ENCODE measurements at places on chromosomes 4 and X.

DNA sequence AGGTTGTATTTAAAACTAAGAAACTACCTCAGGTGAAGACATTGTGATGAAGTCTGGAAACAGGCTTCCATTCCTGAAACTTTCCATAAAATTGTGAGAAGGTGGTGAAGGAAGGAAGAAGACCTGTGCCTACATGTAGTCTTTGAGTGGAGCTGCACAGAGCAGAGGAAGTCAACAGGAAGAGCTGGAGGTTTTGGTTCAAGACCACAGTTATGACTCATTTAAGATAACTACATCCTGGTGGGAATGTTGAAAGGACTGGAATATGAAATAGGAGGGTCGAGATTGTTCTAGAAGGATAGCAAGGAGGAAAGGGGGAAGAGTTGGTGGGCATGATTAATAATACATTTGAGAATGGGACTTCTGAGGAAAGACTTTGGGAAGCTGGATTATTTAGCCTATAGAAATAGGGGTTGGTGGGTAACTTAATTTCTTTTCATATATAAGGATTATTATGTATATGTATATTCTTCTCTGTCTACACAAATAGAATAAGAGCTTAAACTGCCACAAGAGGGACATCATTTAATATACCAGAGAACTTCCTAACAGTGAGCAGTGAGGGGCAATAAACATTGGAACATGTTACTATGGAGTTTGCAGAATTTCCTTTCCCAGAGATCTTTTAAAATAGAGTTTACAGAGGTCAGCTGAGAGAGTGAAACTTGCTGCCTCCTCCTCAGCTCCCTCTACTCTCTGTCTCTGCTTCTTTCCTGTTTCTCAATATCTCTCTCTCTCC is 23.5 kb downstream of the AWAT2 start:
- DNase-seq: no peak

- DNase-seq: no peak
Measured at GRCh38 chr4:168708108-168708507, 211.3 kb downstream of the PALLD start.

DNA sequence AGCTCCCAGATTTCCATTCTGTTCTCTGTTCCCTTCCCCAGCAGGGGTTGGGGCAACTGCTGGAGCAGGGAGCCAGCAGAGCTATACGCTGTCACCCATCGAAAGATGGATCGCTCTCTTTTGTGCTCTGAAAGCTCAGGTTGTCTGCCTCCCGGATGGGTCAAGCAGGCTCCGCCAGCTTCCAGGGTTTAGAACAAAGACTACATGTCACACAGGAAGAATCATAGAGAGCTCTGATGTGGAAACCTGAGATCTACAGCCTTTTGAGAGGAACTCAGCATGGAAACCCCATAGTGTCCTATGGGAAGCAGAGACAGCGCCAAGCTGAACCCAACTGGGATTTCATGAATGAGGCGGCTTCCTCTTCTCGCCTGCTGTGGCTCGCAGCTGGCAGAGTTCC is 205.4 kb downstream of the HS3ST1 start:
- DNase-seq: no peak

DNA sequence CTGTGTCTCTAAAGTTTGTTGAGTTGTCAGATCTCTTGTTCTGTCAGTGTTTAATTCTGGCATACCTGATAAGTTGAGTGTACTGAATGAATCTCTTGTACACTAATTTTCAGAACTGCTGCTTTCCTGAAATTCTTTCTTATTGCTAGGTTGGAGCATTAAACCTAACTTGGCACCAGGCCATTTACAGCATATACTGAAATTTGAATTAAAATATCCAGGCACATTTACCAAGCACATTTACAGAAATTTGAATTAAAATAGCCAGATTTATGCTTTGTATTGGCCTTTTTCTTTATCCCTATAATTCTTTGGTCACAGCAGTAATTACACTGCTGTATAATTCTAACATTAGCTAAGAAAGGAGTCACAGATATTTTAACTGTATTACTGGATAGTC is 8.9 kb downstream of the TMEM33 start:
- DNase-seq: no peak

DNA sequence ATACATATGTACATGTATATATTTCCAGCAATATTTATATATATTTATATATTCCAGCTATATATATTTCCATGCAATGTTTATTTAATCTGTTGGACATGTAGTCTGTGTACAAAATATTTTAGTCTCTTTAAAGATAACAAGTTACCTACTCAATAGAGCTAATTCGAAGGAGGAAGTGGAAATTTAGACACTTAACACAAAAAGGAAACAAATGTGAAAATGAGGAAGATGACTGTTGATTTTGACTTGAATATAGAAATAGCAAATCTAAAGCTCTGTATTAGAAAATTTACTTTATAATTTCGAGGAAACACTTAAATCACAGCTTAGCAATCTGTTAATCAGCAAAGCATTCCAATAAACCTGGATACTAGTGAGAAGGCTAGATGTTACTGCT is 1064.4 kb downstream of the PCDH7 start:
- DNase-seq: no peak

- no peak for DNase-seq
Measured at GRCh38 chr4:48772556-48772955, 7.5 kb downstream of the FRYL start.

DNA sequence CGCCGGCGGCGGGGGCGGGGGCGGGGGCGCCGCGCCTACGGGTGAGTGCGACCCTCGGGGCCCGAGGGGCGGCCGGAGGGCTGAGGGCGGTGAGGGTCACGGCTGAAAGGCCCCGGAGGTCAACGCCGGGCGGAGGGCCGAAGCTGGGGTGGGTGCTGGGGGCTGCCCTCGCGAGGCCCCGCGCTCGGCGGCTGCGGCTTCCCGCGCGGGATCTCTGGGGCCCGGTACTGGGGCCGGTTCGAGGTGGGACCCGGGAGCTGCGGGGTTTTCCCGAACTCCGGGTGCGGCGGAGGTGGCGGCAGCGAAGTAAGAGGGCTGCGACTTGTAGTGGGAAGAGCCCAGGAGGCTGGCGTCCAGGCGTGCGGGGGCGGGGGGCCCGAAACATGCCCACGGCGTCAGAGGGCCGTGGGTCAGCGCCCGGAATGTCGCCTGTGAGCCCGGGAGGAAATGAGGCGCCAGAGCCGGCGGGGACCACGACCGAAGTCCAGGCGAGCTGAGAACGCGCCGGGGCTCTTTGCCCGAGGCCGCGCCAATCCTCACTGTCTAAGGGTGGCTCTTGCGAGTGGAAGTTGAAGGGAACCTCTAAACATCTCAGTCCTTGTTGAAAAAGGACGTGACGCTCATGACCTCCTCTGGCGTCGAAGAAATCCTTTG is 407 bp downstream of the IL13RA1 start:
- DNase-seq: no peak

GRCh38 chr4:15182600-15183220 is 180.4 kb downstream of the CPEB2 start:
- no peak for DNase-seq

DNA sequence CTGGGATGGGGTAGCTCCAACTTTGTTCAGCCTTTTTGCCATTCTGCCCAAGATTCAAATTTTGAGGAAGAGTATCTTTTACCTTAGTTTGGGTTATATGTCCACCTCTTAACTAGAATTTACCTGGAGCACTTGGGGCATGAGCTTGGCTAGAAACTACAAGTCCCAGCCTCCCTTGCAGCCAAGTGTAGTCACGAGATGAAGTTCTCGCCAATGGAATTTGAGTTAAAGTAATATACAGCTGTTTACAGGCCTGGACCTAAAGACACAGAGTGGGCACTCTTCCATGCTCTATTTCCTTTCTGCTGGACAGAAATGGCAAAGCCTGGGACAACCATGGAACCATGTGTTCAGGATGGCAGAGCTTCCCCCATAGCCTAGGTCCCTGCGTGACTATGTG is 233.6 kb upstream of the GATB start:
- no peak for DNase-seq

GRCh38 chrX:154354013-154354412 is 20.4 kb downstream of the FLNA start:
- DNase-seq: no peak

DNA sequence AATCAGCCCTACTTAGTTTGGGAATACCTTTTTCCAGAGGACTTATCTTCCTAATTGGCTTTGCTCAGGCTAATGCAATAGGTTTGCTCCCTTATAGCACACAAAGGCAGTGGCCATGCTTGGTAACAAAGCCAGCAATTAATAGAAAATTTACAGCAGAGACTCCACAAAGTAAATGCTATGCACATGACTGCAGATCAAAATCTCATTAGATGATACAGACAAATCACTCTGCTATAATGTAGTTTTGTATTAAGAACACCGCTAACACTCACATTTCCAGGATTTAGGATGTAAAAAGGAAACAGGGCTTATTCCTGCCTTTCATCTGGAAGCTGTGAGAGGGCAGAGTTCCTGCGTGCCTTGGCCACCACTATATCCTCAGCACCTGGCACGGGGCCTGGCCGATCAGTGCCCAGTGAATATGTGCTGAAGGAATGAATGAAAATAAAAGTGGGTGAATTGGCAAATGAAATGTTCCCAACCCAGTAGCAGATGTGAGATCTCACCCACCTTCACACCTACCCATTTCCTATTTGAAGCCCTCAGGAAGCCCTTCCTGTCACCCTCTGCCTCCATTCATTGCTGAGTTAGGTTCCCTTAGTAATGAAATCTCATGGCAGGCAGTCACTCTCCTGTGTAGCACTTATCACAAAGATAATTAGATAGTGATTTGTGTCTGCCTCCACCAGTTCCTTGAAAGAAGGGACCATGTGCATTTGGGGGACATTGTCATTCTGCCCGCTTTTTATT is 5.1 kb downstream of the SEPTIN6 start:
- no peak for DNase-seq

GRCh38 chr4:14807856-14808255 is 194.4 kb upstream of the CPEB2 start:
- no peak for DNase-seq

DNA sequence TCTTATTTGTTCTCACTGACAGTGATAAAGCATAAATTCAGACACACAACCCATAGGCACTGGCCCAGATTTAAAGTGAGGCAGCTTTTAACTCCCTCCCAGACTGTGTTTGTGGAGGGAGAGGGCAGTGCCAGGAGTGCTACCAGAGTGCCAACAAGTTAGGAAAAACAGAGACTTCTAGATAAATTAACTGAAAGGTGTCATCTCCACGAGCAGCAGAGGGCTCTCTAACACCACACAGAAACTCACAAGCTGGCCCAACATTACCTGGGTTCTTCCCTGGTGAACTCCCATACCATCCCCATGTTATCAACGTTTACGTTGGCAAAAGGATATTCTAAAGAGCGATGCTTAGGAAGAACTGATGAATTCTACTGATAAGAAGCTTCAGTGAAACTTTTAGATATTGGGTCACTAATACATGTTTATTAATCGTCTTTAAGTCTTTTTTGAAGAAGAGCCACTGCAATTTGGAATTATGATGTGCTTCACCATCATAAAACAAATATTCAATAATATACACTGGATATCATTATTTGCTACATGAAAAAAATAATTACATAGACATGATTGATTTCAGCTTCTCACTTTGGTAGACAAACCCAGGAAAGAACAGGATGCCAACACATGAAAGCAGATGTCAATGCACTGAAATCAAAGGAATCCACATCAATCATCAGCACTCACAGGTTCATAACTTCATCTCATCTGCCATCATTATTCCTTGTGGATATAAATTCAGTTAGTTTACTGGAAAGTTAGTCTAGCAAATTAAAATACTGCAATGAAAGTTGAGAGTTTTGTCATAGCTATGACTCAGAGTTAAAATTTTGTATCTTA is 121.2 kb upstream of the NAP1L5 start:
- DNase-seq: no peak

- DNase-seq: no peak
Measured at GRCh38 chr4:65651031-65651430, 19.3 kb downstream of the EPHA5 start.

DNA sequence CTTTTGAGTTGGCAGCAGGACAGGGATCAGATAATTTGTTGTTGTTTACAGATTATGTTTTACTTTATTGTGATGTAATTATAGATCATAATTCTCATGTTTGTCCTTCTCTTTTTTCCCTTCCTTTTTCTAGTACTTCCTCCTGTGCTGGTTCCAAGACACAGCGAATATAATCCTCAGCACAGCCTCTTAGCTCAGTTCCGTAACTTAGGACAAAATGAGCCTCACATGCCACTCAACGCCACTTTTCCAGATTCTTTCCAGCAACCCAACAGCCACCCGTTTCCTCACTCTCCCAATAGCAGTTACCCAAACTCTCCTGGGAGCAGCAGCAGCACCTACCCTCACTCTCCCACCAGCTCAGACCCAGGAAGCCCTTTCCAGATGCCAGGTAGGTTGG is 58.0 kb downstream of the SMAD1 start:
- DNase-seq: no peak

- DNase-seq: no peak
Measured at GRCh38 chr4:104093247-104093646, 373.5 kb upstream of the TACR3 start.

GRCh38 chr4:184275766-184276165 is 58.1 kb upstream of the ENPP6 start:
- DNase-seq: no peak

DNA sequence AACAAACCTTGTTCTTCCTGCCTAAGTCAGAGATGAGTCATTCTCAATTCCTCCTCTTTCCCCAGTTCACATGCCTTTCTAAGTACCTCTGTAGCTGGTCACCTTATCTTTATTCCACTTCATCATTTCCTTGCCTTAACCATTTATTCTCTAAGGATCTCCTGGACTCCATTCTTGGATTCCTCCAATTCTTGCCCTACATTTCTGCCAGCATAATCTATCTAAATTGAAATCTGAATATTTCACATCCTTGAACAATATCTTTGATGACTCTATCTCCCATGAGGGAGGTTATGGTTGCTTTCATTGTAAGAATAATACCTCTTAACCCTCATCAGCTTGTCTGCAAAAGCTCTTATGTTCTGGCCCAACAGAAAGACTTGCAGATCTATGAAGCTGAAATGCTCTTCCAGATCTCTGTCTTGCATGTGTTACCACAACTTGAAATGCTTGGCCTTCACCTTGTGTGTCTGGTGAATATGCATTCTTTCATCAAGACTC is 28.6 kb upstream of the PDE5A start:
- no peak for DNase-seq

- peak; percentile 33 for DNase-seq
Measured at GRCh38 chr4:169485791-169486742, 126.3 kb downstream of the NEK1 start.

DNA sequence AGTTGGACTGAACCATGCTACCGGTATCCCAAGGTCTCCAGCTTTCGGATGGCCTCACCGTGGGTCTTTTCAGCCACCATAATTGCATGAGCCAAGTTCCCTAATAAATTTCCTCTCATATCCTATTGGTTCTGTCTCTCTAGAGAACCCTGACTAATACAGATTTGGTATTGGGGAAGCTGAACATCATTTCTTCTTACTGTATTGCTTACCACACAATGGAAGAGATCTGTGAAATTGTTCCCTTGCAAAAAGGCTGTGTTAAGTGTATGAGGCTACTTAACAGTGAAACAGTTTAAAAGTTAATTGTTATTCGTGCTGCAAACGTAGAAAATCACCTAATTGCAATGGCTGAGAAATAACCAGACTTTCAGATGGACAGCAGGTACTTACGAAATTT is 34.0 kb downstream of the PLAC8 start:
- no peak for DNase-seq

DNA sequence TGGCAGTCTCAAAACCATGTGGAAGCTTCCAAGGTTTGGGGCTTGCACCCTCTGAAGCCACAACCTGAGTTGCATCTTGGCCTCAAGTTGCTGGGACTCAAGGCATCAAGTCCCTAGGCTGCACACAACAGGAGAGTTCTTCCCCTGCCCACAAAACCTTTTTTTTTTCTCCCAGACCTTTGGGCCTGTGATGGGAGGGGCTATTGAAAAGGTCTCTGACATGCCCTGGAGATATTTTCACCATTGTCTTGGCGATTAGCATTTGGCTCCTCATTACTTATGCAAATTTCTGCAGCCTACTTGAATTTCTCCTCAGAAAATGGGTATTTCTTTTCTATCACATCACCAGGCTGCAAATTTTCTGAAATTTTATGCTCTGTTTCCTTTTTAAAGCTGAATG is 349.5 kb upstream of the EDA2R start:
- no peak for DNase-seq

Measured in fibroblast of skin of left biceps (primary cell).